ENCODE measurements at places on chromosomes 16 and 17.

GRCh38 chr16:55494994-55495421 is 13.9 kb upstream of the LPCAT2 start:
- peak; percentile 98 for DNase-seq

GRCh38 chr16:4593086-4593485 is 21.6 kb downstream of the UBALD1 start:
- no peak for DNase-seq

GRCh38 chr17:41552455-41552854 is 19.4 kb downstream of the KRT9 start:
- no peak for DNase-seq

GRCh38 chr16:57810197-57811031 is 8.1 kb upstream of the KIFC3 start:
- DNase-seq, result peak; percentile 84

DNA sequence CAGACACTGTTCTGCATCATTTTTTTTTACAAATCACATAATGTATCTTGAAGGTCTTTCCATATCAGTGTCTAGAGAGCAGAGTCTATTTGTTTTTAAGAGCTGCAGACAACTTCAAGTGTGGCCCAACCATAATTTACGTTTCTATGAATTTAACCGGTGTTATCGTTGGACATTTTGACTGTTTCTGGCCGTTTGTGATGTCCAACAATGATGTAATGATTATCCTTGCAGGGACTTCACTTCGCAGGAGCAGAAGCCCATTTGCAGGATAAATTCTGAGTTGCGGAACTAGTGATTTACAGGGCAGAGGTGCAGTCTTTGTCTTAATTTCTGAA is 26.9 kb upstream of the HLF start:
- DNase-seq, result no peak

DNA sequence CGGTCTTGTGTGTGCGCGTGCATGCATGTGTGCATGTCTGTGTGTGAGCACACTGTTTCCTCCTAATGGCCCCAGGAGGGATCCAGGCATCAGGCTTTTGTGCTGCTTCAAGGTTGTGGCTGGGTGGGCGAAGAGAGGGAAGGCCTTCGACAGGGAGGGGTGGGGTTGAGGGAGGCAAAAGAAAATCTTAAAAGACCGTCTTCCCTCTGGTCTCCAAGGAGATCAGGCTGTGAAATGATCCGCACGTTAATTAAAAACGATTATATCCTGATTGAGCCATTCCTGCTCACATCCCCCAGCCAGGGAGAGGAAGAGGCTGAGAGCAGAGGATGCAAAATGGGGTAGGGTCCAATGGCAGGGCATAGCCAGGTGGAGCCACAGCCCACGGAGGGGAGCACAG is 46.9 kb downstream of the RAI1 start:
- no peak for DNase-seq

Data from AG10803 (cell line).